CD4-positive, alpha-beta T cell (primary cell): ENCODE measurements at places on chromosomes 1 and 21.
A peak's percentile ranks its signal among the peaks of the same experiment; 100 is the strongest.

GRCh38 chr21:40272037-40272436 is 404.8 kb downstream of the PCP4 start:
- DNase-seq: no peak

DNA sequence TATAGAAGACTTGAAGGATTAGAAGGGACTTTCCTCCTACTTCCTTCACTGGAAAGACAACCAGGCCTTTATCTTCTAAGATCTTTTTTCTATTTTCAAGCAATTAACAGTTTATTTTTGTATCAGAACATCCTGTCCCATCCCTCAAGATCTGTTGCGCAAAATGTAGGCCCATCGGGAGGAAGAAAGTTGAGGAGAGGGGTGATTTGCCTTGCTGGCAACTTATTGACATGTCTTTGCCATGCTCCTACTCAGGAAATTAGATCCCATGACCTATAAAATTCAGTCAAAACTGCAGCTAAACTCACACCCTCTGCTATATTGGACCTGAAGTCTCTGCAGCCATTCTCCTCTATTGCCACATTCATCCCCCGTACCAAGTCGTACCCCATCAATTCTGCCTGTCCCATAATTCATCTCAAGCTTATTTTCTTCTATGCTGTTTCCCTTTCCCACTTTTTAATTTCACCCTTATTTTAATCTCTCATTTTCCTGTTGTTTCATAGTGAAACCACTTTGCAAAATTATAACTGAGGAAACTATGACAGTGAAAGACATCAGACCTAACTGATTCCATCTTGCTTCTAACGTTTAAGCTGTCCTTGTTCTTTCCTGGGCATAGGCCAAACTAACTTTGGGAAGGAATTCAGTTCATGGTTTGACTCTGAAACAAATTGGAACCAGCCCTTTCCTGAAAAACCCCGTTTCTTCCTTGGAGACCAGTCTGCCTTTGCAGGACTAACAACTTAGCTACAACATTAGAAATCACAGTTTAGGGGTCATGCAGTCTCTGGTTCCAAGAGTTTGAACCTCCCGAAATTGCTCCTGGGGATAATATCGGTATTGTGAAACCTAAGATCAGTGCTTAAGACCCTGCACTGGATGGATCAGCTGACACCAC is 195.7 kb upstream of the PTBP2 start:
- DNase-seq: no peak

GRCh38 chr1:165630629-165631341 is at the start of gene MGST3:
Gene MGST3 (plus strand): TSS chr1:165631234. CDS start chr1:165649848, 18,614 bp downstream.
- DNase-seq: peak; percentile 86

- no peak for DNase-seq
These were observed 106.7 kb downstream of the HMCN1 start for GRCh38 chr1:185840880-185841279.

DNA sequence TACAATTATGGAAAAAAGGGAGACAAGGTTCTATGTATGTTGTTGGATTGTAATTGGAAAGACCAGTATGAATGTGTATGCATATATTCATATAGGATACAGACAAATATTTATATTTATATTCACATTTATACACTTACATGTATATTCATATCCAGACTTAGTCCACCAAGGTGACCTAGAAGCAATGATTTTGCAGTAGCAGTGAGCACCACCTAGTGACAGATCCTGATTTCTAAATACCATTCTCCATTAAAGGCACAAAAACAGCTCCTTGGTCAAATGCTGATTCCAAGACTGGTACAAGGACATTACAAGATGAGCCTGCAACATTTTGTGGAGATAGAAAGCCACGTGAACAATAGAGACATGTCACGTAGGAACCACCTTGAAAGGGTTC is 153.4 kb downstream of the SDCCAG8 start:
- DNase-seq: no peak

- no peak for DNase-seq
These were observed 140.8 kb downstream of the DSCAM start for GRCh38 chr21:40706176-40706575.

GRCh38 chr1:217138173-217138765 is 415.0 kb upstream of the ESRRG start:
- no peak for DNase-seq

- no peak for DNase-seq
These were observed 179.4 kb upstream of the EDN2 start for GRCh38 chr1:41663671-41664400.

DNA sequence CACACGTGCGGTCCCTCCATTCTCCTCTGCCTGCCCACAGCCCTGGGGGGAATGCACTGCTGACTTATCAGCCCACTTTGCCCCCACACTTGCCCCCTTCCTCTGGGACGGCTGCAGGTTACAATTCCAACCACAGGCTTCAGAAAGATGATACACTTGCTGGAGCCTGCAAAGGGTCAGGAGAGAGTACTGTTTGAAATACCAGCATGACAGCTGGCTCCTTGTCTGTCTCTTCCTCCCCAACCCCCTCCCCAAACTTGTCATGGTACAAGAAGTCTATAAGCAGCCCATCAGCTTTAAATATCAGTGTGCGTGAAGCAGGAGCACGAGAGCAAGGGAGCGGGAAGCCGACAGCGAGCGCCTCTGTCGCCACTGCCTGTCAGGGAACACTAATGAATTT is 62.4 kb downstream of the ERI3 start:
- no peak for DNase-seq

- DNase-seq: no peak
These were observed 61.1 kb upstream of the LAPTM5 start for GRCh38 chr1:30818568-30819243.

DNA sequence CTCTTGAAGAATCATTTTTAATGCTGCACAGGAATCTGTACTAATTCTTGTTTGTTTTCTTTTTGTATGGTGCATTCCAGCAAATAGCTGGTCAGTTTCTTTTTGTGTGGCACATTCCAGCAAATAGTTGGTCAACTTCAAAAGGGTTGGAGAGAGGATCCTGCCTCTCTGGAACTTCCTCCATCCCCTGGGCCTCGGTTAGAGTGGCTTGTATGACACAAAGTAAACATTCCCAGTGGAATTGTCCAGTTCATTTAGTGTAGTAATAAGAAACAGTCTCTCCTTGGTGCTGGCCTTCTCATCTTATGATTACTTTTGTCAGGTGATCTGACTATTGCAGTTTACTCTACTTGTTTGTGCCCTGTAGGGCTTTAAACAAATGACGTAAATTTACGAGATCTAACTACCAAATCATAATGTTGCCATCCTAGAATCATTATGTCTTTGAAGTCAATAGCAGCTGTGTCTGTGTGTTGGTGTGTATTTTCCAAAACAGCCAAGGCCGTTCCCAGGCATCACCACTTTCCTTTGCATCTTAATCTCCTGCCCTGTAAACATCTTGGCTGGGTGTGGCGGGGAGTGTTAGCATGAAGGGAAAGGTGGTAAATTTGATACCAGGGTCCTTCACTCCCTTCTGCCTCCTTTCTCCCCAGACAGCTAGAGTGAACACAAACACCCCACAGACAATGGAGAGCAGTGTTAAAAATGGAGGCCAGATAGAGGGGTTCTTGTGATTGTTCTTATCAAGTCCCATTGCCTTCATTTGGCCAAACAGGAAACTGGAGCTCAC is 77.9 kb downstream of the CDC7 start:
- DNase-seq: no peak

DNA sequence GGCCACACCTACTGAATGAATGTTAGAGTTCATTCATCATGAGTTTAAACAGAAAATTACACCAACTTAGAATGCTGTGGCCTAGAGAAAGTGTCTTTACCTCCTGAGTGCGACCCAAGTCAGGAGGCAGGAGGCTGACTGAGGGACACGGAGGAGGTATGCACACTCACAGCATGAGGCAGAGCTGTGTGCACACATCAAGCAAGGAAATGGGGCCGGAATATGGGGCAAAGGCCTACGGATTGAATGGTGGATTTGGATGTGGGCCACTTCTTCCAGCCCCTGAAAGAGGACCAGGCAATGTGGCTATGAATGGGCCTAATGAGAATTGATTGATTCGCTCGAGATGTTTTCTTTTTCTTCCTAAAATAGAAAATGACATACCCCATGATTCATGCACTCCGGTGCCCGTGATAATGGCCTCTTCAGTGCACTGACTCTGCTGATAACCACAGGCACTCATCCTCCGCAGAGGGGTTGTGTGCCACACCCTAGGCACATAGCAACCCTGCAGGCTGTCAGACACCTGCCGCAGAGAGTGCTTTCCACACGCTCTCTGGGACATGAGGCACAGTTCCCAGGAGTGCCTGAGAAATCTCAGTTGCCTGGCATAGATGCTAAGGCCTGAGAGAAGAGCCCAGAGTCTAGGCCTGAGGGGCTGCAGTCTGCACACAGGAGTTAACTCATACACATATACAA is 155.5 kb downstream of the GLUL start:
- no peak for DNase-seq

GRCh38 chr1:245332085-245332484 is 177.3 kb downstream of the KIF26B start:
- no peak for DNase-seq

GRCh38 chr1:222790115-222790514 is 24.7 kb upstream of the DISP1 start:
- no peak for DNase-seq
